Iris pigment epithelial cell (primary cell): ENCODE measurements at places on chromosomes 5 and 9.

- peak; percentile 81 for DNase-seq
Observed at GRCh38 chr9:133818444-133818843, 80.3 kb upstream of the SARDH start.

DNA sequence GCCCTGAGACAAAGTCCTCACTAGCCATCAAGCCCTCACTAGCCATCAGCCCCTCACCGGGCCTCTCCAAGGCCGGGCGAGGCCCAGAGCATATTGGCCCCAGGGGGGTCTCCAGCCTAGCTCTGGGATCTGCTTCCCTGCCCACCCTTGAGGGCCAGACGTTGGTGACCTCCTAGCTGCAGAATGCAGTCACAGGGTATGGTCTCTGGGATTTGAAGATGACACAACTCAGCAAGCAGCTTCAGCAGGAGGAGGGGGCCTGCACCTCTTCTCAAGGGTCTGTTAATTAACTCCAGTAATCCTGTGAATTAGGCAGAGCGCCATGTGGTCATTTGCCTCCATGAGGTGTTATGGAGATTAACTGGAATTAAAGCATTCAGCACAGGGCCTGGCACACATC lies 116.9 kb upstream of the SPOCK1 start:
- DNase-seq, result no peak

DNA sequence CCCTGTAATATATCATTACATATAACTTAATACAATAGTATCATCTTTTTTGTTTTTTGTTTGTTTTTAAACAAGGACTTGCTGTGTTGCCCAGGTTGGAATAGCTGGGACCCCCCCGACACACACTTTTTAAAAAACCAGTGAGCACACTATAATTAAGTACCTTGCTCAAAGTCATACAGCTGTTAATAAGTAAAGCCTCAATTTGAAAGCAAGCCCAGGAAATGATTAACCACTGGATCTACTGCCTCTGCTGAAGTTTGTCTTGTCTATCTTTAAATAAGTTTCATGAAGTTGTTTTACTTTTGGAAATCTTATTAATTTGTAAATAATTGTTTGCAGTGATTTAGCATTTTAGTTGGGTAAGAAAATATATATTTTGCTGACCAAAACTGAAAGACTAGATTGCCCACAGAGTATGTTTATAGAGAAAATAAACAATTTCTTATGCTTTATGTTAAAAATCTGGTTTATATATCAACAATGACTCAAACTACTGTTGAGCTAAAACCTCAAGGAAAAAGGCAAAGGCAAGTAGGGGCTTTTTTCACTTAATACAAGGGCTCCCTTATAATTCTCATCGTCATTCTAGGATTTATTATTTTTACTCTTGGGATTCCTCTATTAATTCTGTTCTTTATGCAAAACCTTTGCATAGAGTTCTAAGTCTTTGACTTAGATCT lies 5.8 kb upstream of the CARNMT1 start:
- peak; percentile 29 for DNase-seq

GRCh38 chr5:141192110-141192725 lies at the start of gene PCDHB10:
Gene PCDHB10, plus strand, starts transcription at chr5:141192353. Its CDS starts 200 bp downstream, at chr5:141192553.
- DNase-seq, result peak; percentile 15

- peak; percentile 38 for DNase-seq
Observed at GRCh38 chr9:115158661-115159481, 40.9 kb upstream of the TNC start.

DNA sequence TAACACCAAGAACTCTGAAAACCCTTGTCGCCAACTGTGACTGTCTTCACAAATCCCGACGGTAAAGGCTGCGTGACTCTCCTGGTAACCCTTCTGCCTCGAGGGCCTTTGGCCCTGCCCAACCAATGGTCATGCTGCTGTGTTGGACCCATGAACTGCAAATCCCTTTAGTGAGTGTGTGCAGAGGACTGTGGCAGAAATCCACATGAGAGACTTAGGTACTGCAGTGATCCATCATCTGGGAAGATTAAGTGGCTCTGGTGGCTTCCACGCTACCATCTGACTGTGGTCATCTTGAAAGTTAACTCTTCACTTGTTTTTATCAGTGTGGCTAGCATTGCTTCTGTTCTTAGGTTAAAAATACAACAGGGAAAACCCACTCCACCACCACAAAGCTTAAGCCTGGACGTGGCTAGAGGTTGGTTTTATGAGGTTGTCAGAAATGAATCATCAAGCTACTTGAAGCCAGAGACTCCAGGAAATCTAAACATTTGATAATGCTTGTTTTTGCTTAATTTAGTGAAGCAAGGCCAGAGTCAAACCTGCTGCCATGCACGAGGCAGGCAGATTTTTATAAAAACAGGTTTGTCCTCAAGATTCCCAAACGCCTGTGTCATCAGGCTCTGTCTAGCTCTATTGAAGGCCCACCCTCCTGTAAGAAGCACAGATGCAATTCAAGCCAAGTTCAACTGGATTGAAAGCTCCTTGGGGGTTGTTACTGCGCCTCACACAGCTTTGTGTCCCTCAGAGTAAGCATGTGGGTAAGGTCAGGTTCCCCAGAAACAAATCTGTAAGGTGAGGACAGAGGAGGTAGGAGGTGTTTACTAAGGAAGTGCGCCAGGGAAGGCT lies 52.7 kb upstream of the ERCC6L2 start:
- peak; percentile 98 for DNase-seq

- peak; percentile 84 for DNase-seq
Observed at GRCh38 chr9:35164711-35165110, 2.9 kb downstream of the UNC13B start.

- no peak for DNase-seq
Observed at GRCh38 chr5:112833971-112834370, 27.1 kb upstream of the SRP19 start.

DNA sequence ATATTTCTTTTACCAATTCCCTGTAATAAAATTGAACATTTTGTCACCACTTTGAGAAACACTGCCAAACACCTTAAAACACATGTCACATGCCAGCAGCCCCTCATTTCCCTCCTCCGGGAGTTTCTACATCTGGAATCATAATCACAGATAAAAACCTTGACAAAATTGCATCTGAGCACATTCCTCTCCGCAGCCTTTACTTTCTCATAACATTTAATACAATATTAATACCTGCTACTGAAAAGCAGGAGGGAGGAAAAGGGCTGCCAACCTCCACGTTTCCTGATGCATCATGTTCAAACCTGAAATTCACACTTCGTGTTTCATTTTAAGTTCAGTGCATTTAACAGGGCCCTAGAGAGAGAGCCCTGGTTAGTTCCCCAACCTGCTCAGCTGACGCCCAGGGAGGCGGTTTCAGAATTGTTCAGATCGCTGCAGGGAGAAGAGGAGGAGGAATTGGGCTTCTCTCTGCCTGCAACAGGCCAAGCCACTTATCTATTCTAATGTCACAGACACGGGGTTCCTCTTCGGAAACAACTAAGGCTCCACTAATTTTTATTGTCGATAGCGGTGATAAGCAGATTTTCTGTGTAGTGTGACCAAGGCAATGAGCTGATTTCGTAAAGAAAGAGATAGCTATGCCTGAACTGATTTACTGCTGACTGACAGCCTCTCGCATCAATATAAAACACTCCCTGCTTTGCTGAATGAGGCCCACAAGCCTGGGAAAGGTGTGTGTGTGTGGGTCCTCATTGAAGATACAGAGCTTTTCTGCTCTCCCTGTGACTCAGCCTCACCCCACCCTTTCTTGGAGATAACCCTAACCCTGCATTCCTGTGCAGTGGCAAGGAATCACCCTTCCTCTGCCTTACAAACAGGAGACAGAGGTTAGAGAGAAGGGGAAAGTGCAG lies 4.9 kb upstream of the LHX2 start:
- no peak for DNase-seq

DNA sequence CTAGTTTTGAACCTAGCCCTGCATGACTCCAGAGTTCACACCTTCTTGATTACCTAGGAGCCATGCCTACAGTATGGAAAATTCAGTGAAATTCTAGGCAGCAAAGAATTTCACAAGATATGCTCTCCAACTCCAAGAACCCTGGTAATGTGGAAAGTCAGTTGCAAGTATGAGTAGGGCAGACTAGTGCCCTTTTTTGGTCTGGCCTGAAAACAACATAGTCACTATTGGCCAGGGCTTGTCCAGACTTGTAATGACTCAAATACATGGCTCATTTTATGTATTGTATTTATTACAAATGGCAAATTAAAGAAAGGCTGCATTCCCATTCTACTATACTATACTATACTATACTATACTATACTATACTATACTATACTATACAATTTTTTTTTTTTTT lies 160.4 kb downstream of the ESM1 start:
- DNase-seq, result peak; percentile 81

- peak; percentile 13 for DNase-seq
Observed at GRCh38 chr5:77957-78804, 13.8 kb upstream of the PLEKHG4B start.

DNA sequence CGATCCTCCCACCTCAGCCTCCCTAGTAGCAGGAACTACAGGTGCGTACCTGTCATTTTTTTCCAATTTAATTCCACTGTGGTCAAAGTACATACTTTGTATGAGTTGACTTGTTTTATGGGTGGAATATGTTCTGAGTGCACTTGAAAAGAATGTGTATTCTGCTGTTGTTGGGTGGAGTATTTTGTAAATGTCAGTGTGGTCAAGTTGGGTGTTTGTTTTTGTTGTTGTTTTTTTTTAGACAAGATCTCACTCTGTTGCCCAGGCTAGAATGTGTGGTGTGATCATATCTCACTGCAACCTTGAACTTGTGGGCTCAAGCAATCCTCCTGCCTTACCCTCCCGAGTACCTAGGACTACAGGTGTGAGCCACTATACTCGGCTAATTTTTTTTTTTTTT lies 17.9 kb downstream of the SLC25A25 start:
- DNase-seq, result no peak

- DNase-seq, result no peak
Observed at GRCh38 chr9:35738186-35738585, 5.7 kb downstream of the CREB3 start.

DNA sequence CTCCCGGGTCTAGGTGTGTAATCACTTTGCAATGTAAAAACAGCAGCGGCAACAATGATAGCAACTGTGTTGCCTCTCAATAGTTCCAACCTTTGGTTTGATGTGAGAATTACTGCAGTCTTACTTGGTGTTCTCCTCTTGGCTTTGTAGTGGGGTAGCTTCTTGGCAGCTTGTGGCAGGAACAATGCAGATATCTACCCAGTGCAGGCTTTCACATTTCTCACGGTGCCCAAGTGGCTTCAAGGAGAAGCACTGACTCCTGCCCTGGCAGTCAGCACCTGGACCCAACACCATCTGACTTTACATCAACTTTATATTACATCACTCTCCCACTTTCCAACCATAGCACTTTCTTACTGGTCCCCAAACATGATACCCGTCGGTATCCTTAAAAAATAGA lies 28.4 kb upstream of the TIFAB start:
- DNase-seq, result no peak

- peak; percentile 50 for DNase-seq
Observed at GRCh38 chr5:100623719-100624118, 88.5 kb downstream of the FAM174A start.

- DNase-seq, result no peak
Observed at GRCh38 chr9:88680041-88680440, 145.1 kb downstream of the NXNL2 start.

DNA sequence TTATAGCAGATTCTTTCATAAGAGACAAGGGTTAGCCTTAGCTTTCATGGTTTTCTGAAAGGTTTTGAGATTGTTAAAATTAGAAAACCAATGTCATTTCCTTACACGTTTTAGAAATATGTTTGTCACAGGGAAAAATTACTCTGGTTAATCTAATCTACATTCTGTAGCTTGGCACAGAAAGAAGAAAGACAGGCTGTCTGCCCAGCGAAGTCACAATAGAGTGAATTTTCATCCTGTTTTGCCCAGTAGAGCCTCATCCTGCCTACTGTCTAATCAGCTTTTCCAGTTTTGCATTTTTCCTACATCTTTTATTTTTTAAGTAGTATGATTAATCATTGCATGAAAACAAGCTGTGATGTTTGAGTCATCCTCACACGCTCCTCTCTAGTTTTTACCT lies 688.8 kb downstream of the MTRR start:
- DNase-seq, result no peak

DNA sequence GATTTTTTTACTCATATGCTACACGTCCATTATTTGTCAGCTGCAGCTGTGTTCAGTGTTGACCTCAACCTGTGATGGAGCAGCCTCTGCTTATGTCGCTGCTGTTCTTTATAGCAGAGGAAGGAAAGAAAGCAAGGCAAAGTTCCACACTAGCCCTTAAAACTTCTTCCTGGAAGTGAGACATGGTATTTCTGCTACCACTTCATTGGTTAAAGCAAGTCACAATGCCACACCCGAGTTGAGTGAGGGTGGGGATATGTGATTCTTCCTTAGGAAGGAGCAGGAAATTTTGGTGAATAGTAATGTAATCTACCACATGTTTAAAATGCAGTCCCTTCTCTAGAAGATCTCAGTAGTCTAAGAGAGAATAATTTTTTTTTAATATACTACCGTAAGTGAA lies 224.8 kb upstream of the DMRT1 start:
- DNase-seq, result no peak

DNA sequence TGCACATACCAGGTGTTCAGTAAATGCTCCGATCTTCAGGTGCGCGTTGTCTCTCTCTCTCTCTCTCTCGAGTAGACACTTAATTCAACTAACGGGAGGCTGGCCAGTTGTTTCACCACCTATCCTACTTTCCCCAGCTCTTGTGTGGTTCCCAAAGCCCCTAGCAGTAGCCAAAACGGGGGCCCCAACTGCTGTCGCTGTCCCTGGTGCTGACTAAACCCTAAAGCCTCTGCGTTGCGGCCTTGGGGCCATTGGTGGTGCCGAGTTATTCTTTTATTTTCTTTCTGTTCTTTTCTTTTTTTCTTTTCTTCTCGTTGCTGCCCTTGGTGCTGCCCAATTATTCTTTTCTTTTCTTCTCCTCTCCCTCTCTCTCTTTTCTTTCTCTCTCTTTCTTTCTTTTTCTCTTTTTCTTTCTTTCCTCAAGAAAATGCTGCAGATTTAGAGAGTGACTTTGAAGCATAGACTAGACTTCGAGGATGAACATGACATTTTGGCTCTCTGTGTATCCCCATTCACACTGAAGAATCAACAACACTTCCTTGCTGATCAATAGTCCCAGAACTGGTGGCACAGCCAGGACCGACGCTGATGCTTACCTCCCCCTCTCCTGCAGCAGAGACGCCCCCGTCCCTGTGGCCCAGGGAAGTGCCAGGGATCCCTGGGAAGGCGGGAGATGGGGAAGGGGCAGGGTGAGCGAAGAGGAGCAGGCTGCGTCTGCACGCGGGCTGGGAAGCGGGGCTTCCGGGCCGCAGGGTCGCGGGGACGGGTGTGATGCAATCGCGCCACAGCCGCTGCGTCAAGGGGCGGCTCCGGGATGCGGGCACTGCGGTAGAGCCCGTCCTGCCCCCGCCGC lies at the start of gene FBLL1:
Gene FBLL1, plus strand, starts transcription at position 785 of the 853 bp plus-strand sequence. CDS start 200 bp downstream, outside the sequence.
- peak; percentile 14 for DNase-seq

- DNase-seq, result peak; percentile 48
Observed at GRCh38 chr9:34994260-34994899, 4.8 kb downstream of the DNAJB5 start.

DNA sequence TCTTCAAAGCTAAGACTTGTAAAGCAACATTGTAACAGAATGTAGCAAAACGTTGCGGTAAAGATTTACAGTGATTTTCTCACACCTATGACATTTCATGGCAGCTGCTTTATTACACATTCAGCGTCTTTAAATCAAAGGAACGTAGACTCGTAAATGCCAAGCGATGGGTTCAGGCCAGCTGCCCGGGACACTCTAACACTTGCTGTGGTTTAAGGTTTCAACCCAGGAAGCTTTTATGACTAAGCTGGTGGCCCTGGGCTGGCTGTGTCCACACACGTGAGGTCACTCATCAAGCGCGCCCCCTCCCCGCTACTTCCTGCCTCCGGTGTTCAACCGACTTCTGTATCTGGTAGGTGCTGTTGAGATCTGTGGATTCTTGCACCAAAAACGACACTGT lies 2.5 kb downstream of the SLC6A18 start:
- DNase-seq, result no peak
